ENCODE measurements at places on chromosomes 6 and 20. TPM values are rescaled to one million over a fixed set of nuclear protein-coding genes. Genes with fewer than 3 reads are reported as not detected.

- peaks cover 20% of the 10 kb centered on the region for H3K4me1 ChIP-seq
- peak; percentile 75 for DNase-seq
- H3K27ac ChIP-seq, result no peak overlapping the region
- H3K4me3 ChIP-seq, result no peak overlapping the region
Measured at GRCh38 chr20:49888212-49889000, 26.9 kb downstream of the SPATA2 start.

CST2 gene
- total RNA-seq, result not detected

DNA sequence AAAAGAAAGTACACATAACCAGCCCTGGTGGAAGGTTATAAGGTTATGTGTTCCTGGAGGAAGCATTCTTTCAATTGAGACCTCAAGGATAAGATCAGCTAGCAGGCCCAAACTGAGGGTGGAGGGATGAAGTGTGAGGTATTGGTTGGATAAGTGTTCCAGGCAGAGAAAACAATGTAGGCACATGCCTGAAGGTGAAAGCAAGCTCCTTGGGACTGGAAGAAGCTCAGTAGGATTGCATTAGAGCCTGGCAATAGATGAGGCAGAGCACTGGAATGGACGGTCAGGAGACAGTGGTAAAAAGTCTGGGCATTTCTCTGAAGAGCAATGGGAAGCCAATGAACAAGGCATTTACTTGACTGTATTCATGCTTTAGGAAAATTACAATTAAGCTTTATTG is 89.9 kb upstream of the SHLD1 start:
- peaks cover 20% of the 10 kb centered on the region for H3K4me1 ChIP-seq
- H3K36me3 ChIP-seq, result no peaks in the 10 kb centered on the region
- no peaks in the 10 kb centered on the region for H3K27me3 ChIP-seq
- no peak overlapping the region for H3K27ac ChIP-seq
- no peak for DNase-seq

- H3K27ac ChIP-seq, result no peak within 1 kb of the TSS
- DNase-seq, result peak; percentile 62
- peaks cover 38% of the 10 kb centered on the region for H3K27me3 ChIP-seq
- H3K36me3 ChIP-seq, result no peaks in the 10 kb centered on the region
- no peak within 1 kb of the TSS for H3K4me3 ChIP-seq
Measured at GRCh38 chr6:150025201-150025917, at the start of gene RAET1L. Gene RAET1L, minus strand, starts transcription at chr6:150025532. Its CDS starts 61 bp downstream, at chr6:150025471.

DNA sequence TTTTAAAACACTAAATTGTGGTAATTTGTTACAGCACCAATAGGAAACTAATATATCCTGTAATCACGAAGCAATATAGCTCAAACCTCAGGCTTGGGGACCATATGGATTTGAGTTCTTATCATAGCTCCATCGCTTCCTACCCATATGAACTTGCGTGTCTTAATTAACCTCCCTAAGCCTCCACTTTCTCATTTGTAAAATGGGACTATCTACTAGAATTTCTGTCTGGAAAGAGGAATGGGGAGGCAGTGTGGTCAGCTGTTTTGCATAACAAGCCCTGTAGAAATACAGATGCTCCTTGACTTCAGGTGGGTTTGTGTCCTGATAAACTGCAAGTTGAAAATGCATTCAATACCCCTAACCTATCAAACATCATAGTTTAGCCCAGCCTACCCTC is 17.1 kb downstream of the HLA-DOB start:
- no peaks in the 10 kb centered on the region for H3K36me3 ChIP-seq
- peaks cover 10% of the 10 kb centered on the region for H3K4me1 ChIP-seq

- DNase-seq, result no peak
- no peaks in the 10 kb centered on the region for H3K36me3 ChIP-seq
Measured at GRCh38 chr6:72350296-72350881, 271.5 kb upstream of the KCNQ5 start.

DNA sequence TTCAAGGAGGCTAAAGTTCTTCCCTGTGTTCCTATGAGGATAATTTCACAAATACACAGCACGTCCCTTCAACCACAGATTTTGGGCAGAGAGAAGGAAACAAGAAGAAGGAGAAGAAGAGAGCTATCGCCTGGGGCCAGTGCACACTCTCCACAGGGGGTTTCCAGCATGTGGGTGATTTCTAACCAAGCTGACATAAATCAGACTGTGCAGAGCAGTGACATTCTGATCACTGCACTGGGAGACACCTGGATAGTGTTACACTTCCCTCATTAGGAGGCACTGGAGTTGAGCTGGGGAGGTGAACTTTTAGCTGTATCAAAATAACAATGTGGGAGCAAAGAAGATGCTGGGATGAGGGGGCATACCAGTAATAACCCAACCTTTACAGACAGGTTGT is 71.8 kb upstream of the CENPW start:
- H3K4me1 ChIP-seq, result no peaks in the 10 kb centered on the region
- DNase-seq, result no peak
- H3K27me3 ChIP-seq, result no peaks in the 10 kb centered on the region
- no peak overlapping the region for H3K4me3 ChIP-seq
- no peak overlapping the region for H3K27ac ChIP-seq
- no peaks in the 10 kb centered on the region for H3K36me3 ChIP-seq

PRL gene
- total RNA-seq, result not detected

PNPLA1 gene
- total RNA-seq, result not detected
